ENCODE measurements at places on chromosomes 11 and 22. TPM values are rescaled to one million over a fixed set of nuclear protein-coding genes. Genes with fewer than 3 reads are reported as not detected.

The ADORA2A gene
- polyA plus RNA-seq: 7.8 TPM

The OAF gene
- polyA plus RNA-seq: 37.1 TPM

The SCARF2 gene
- polyA plus RNA-seq: 18.6 TPM

The NEFH gene
- 10.8 TPM for polyA plus RNA-seq

The WNT7B gene
- 7.7 TPM for polyA plus RNA-seq

The TRIM66 gene
- polyA plus RNA-seq: 7.3 TPM

The MRPL11 gene
- 80.1 TPM for polyA plus RNA-seq

The FAM227A gene
- 4.3 TPM for polyA plus RNA-seq

The INPP5J gene
- 4.6 TPM for polyA plus RNA-seq

The WT1 gene
- polyA plus RNA-seq: 238 TPM

The ARHGEF17 gene
- polyA plus RNA-seq: 96.1 TPM

The ART1 gene
- 0.10 TPM for polyA plus RNA-seq

The SHISA8 gene
- 0.39 TPM for polyA plus RNA-seq

The MS4A6E gene
- not detected for polyA plus RNA-seq

The FIBP gene
- polyA plus RNA-seq: 107 TPM

The ALDH3B2 gene
- 1.9 TPM for polyA plus RNA-seq

The CARD16 gene
- 2.6 TPM for polyA plus RNA-seq

The RRM1 gene
- 70.1 TPM for polyA plus RNA-seq

The LRP4 gene
- polyA plus RNA-seq: 26.8 TPM

The TMEM25 gene
- polyA plus RNA-seq: 26.0 TPM

The APOL5 gene
- polyA plus RNA-seq: not detected

The TBX10 gene
- not detected for polyA plus RNA-seq

The ZNF70 gene
- polyA plus RNA-seq: 5.7 TPM

The COX8A gene
- 224 TPM for polyA plus RNA-seq

The CST6 gene
- not detected for polyA plus RNA-seq

The YIF1A gene
- polyA plus RNA-seq: 67.8 TPM

The FZD4 gene
- 76.2 TPM for polyA plus RNA-seq

The FOLR3 gene
- polyA plus RNA-seq: 1.9 TPM

The C11orf86 gene
- not detected for polyA plus RNA-seq

The KCNJ1 gene
- 119 TPM for polyA plus RNA-seq

The RBMXL2 gene
- polyA plus RNA-seq: 0.36 TPM

The GNAZ gene
- polyA plus RNA-seq: 6.4 TPM

The RTN4RL2 gene
- 3.1 TPM for polyA plus RNA-seq

The OR2D2 gene
- polyA plus RNA-seq: not detected
